ENCODE measurements at places on chromosomes 13 and 19.

DNA sequence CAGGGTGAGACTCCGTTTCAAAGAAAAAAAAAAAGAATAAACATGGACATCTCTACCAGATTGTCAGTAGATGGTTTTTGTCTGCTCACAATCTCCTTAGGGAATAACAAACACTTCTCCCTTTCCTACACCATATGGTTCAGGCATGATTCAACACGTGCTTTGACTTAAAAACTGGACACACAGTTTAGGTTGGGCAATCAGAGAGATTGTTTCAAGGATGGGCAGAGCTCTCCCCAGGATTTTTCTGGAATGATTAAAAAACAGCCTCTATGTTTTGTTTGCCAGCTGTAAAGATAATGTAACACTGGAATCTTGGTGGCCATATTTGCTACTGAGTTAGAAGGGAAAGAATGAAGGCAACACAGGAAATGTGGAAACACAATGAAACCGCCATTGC lies 150.1 kb upstream of the TSC22D1 start:
- DNase-seq, result no peak

DNA sequence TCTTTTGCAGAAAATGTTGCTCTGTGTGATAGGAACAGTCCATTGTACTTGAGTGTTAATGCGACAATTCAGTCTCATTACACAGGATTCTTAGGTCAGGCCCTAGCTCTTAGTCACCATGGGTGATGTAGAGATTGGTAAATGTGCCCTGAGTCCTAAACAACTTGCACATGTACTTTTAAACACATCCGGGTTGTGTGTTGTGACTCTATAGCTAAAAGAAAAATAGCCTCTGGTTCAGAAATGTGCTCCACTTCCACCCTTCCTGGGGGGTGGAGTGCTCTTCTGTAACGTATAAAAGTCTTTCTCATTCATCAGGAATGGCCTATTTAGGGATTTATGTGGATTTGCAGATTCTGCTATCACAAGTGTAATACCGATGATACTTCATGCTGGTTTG lies 5.2 kb downstream of the SPATA13 start:
- DNase-seq, result no peak

DNA sequence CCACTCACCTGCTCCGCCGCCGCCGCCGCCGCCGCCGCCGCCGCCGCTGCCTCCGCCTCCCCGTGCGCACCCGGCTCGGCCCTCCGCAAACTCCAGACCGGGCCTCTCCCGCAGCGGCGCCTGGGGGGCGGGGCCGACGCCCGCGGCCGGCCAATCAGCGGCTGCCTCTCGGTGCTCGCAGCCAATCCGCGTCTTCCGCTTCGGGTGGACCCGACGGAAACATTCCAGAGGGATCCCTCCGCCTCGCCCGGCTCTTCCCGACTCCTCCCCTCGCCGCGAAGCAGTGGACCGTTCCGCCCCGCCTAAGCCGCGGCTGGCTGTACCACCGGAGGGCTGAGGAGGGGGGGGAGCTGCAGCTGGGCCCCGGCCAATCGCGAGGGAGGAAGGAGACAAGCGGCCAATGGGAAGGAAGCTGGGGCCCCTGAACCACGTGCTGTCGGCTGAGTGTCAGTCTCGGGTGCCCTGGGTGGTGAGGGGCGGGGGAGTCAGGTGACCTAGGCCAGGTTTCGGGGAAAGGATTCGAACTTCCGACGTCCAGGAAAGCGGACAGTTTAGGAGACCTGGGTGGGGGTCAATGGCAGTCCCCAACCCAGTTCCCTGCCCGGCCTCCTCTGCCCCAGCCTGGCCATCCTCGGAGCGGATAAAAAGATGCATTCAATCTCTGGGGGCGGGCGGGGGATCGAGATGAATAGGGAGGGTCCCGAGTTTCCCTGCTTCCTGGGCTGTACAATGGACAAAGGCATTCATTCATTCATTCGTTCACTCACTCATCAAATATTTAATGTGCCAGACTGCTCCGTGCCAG lies at the start of gene GIPC1:
Gene GIPC1, minus strand, starts transcription at position 99 of the 805 bp plus-strand sequence. CDS start 13,151 bp downstream, outside the sequence.
- DNase-seq, result peak; percentile 83

DNA sequence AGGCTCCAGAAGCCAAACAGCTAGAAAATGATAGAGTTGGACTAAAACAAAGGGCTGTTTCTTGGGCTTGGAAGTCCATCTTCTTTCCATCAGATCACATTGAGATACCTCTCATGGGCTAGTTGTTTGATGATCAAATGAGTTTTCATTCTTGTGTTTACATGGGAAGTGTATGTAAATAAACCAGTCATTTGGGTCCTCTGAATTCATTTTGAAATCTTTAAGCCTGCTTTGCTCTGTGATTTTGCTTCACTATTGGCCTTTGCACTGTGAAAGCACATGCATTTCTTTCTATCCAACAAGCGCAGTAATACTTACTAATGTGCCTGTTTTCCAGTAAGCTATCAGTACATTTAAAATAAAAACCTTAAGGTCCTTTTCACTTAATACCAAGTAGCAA lies 200.5 kb upstream of the IRS2 start:
- DNase-seq, result no peak

- no peak for DNase-seq
These were observed 565.7 kb downstream of the EFNB2 start for GRCh38 chr13:105969761-105970160.

- DNase-seq, result no peak
These were observed 41.5 kb upstream of the TSC22D1 start for GRCh38 chr13:44617648-44618047.

DNA sequence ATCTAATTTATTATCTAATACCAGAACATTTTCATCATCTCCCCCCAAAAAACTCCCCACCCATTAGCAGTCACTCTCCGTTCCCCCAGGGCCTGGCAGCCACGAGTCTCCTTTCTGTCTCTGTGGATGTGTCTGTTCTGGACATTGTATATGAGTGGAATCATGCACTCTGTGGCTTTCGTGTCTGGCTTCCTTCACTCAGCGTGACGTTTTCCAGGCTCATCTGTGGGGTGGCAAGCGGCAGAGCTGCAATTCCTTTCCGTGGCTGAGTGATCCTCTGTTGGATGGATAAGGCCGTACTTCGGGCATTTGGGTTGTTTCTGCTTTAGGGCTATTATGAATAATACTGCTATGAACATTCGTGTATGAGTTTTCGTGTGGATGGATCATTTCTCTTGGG lies 3.1 kb downstream of the AP2S1 start:
- no peak for DNase-seq
